Upper lobe of left lung (tissue), 6 donors: ENCODE measurements at places on chromosomes 2 and 18. TPM values are rescaled to one million over a fixed set of nuclear protein-coding genes. Genes with fewer than 3 reads are reported as not detected.
A peak's percentile ranks its signal among the peaks of the same experiment; 100 is the strongest.

RRM2 gene
- total RNA-seq: 2.9 TPM

DGUOK gene
- total RNA-seq: 35.8 TPM

C2orf66 gene
- 1.2 TPM for total RNA-seq

DNA sequence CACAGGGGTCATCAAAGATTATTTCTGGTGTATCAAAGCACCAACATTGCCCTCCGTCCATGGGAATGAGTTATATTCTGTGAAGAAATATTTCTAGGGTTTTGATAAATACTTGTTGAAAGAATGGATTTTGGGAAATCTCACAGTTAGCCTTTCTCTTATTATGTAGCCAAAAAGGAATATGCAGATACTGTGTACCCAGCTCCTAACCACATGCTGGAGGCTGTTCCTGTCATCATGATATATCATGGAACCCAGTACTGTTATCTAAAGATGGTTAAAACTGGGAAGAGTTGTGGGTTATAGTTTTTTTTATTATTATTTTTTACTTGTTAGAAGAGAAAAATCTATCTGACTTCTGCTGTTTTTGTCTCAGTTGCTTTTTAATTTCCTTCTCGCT lies 82.8 kb downstream of the POLE4 start:
- no peak overlapping the region for H3K4me3 ChIP-seq
- no peaks in the 10 kb centered on the region for H3K36me3 ChIP-seq
- peaks cover 8% of the 10 kb centered on the region for H3K4me1 ChIP-seq
- no peak overlapping the region for H3K27ac ChIP-seq
- H3K27me3 ChIP-seq: no peaks in the 10 kb centered on the region

DNA sequence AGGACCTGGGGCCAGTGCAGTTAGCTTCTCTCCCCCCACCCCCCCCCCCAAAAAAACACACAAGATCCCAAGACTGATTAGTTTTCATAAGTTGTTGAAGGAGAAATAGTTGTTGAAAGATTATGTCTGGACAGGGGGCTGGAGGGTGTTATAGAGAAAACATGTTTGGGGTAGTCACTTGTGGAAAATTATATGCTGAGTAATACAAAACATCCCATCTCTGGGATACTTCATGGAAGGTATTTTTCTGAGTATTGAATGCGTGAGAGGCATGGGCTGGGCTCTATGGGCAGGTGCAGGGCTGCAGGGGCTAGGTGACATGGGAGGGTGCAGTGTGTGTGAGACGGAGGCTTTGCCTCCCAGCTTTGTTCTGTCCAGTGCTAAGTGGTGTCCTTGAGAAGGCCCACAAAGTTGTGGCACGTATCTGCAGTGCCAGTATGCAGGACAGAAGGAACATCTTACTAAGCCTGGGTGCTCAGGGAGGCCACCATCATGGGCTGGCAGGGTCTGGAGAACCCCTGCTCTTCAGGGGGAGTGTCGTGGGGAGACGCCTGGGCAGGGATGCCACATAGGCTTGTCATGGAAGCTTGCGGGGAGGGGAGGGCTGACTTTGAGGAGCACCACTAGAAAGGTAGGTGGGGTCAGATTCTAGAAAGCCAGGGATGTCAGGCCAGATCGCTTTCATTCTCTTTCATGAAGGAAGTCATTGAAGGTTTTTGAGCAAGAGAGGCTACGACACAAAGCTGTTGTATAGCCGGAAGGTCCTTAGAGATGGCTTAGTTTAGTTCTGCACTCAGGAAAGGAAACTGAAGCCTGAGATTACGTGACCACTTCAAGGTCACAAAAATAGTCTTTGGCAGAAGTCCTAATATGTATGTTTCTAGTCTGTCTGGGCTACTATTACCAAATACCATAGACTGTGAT lies 232.0 kb downstream of the LDLRAD4 start:
- no peak overlapping the region for H3K4me3 ChIP-seq
- no peaks in the 10 kb centered on the region for H3K36me3 ChIP-seq
- peaks cover 10% of the 10 kb centered on the region for H3K4me1 ChIP-seq
- H3K27ac ChIP-seq: peak overlapping the region; percentile 27
- H3K27me3 ChIP-seq: no peaks in the 10 kb centered on the region

- H3K36me3 ChIP-seq: no peaks in the 10 kb centered on the region
- no peak overlapping the region for H3K4me3 ChIP-seq
- no peaks in the 10 kb centered on the region for H3K27me3 ChIP-seq
- no peaks in the 10 kb centered on the region for H3K4me1 ChIP-seq
Measured at GRCh38 chr2:240637116-240637900, 12.0 kb downstream of the GPR35 start.

- no peak overlapping the region for H3K27ac ChIP-seq
- H3K4me1 ChIP-seq: no peaks in the 10 kb centered on the region
- no peak for DNase-seq
- H3K27me3 ChIP-seq: no peaks in the 10 kb centered on the region
Measured at GRCh38 chr2:236793023-236794011, 223.7 kb downstream of the ACKR3 start.

- H3K4me1 ChIP-seq: no peaks in the 10 kb centered on the region
- no peak overlapping the region for H3K4me3 ChIP-seq
- H3K27ac ChIP-seq: no peak overlapping the region
- H3K36me3 ChIP-seq: no peaks in the 10 kb centered on the region
Measured at GRCh38 chr2:166891727-166892126, 3.4 kb downstream of the XIRP2 start.

DNA sequence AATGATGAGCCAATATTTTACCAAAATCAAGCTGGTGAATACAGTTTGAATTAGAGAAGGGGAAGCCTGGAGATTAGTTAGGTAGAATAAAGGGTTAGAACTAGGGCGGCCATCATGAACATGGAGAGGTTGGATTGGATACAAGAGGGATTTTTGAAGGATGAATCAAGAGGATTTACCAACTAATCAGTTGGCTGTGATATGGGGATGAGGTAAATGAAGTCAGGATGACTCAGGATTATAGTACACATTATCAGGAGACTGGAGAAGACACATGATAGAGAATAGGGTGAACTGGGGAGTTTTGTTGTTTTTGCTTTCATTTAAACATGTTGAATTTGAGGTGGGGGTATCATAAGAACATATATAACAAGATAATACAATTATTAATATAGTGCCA lies 73.8 kb upstream of the PROKR1 start:
- no peak overlapping the region for H3K4me3 ChIP-seq
- no peak for DNase-seq
- no peaks in the 10 kb centered on the region for H3K4me1 ChIP-seq
- H3K27me3 ChIP-seq: no peaks in the 10 kb centered on the region
- H3K27ac ChIP-seq: no peak overlapping the region
